ENCODE measurements at places on chromosomes 5 and 9.

- DNase-seq: no peak
These were observed 494 bp downstream of the ASTN2 start for GRCh38 chr9:117414220-117414905.

GRCh38 chr5:65382582-65382981 is 99.1 kb downstream of the ADAMTS6 start:
- DNase-seq: no peak

DNA sequence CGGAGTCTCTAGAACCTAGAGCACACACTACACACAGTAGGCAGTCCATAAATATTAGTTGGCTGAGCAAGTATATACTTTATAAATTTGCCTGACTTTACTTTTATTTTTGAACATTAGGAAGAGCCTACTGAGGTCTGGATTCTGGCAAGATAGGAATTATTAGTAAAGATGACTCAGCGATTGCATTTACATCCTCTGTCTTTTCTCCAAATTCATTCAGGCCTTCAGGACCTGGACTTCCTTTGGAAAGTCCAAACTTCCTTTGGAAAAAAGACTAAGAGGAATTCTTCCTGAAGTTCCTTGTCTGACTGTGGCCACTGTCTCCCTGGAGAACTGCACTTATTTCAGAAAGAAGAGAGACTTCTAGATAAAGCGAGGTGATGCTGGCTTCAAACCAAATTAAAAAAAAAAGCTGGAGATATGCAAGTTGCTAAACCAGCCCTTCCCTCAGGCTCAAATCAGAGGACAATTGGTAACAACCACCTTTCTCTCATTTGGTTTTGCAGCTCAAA is 251.3 kb downstream of the GAS1 start:
- DNase-seq: no peak

- DNase-seq: no peak
These were observed 35.9 kb downstream of the ITK start for GRCh38 chr5:157216391-157217142.

GRCh38 chr9:27183131-27183530 is 74.1 kb downstream of the TEK start:
- no peak for DNase-seq

DNA sequence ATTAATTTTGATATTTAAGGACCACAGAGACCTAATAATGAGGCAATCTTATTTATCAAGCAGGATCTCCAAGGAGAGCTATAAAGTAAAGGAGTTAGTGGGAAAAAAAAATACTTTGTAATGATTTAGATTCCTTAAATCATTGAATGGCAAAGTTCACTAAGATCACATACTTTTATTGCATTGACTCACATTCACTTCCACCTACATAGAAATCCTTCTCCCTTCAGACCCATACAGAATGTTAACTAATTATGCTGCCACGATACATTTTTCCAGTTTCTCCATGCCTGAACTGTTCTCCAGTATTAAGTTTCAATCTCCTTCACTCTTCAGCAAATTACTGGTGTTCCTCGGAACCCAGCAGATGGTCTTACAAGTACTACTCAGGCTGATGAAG is 388.7 kb downstream of the EFNA5 start:
- DNase-seq: no peak

DNA sequence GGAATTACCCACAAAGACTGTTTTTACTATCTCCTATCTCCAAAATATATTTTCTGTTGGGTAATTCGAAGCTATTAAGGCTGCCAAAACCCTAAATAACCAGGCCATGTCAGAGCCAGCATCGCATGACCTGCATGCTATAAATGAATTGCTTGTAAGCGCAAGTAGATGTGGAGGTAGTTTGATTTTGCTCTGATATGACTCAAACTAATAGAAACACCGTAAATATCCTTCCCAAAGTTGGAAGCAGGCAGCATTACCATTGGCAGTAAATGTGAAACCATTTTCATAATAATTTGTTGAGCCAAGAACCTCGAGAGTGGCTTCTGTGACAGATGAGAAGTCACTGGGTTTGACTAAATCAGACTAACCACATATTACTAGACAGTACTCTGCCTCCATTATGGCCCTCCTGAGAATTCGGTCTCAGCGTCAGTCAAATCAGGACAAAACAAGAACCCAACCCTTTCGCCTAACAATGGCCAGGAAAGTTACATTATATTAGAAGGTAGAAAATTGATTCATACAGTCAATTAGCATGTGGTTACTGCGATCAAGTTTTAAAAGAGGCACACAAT is 289.8 kb downstream of the SPOCK1 start:
- DNase-seq: no peak

DNA sequence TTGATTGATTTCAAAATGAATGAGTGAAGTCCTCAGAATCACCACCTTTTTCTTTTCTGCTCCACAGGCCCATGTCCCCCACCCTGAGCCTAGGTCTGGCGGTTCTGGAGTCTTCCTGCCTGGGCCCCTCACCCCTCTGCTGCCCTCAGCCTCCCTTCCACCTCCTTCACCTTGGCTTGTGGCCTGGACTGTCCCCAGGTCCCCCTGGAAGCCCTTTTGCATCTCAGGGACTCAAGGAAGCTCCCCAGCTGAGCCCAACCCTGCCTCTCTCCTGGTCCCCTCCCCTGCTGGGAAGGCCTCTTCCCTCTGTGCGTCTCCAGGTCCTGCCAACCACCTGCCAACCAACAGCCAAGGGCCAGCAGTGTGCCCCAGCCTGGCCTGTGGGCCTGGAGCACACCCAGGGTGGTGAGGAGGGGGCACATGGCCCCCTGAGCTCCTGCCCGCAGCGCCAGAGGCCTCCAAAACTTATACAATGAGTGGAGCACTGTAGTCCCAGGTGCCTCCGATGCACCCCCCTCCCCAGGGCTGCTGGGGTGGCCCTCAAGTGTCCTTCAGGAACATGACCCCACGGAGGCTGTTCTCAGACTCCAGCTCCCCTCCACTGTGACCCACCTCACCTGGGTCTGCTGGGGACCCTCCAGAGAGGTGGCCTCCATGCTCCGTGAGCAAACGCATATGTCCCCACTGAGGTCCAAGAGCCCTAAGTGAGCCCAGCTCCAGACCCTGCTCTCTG is 20.3 kb downstream of the GLT6D1 start:
- no peak for DNase-seq

DNA sequence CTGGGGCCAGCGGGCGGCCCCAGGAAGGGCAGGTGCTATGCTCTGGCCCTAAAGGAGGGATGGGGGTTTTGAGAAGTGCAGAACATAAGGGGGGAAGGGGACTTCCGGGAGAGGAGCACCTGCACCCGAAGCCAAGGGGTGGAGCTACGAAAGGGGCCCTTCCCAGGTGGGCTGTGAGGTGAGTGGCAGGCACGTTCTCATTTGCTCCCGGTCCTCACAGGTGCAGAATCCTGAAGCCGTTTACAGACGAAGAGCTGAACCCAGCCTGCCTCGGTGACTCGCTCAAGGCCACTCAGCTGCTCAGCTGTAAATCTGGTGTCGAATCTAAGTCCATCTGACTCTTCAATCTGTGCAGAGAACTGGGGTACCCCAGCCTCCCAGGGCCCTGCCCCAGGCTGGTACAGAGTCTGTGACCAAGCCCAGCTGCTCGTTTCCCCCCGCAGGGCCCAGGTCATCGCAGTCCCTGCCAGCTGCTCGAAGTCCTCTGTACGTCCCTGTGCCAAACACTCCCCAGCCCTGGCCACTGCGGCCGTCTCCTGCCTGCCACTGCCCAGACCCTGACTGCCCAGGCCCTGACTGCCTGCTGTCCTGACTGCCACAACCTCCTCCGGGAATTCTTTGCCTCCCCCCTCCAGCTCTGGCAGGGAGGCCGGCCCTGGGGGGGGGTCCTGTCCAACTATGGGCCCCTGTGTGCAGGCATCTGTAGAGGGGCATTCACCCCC is 53.8 kb upstream of the RXRA start:
- DNase-seq: no peak

- no peak for DNase-seq
These were observed 18.6 kb downstream of the CD74 start for GRCh38 chr5:150394131-150394530.

GRCh38 chr9:91502475-91502874 is 78.8 kb upstream of the NFIL3 start:
- DNase-seq: no peak

GRCh38 chr5:172417983-172418630 is 36.2 kb downstream of the SH3PXD2B start:
- no peak for DNase-seq

GRCh38 chr5:3931976-3932375 is 336.3 kb downstream of the IRX1 start:
- no peak for DNase-seq

DNA sequence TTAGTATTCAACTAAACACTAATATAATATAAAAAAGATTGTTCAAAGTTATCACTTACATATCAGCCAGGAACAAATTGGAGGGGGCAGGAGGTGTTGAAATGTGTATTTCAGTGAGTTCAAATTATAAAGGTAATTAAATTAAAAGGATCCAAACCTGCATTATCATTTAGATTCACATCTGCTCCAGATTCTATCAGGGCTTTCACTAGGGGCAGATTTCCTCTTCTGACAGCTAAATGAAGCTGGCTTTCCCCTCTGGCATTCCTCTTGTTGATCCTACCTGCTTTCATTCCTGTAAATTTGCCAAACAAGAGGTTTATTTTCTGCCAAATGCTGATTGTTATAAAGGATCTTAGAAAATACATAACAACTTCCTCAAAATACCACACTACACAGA is 86.3 kb upstream of the GCNT4 start:
- no peak for DNase-seq

- no peak for DNase-seq
These were observed 91.0 kb downstream of the SNX18 start for GRCh38 chr5:54608423-54609085.

DNA sequence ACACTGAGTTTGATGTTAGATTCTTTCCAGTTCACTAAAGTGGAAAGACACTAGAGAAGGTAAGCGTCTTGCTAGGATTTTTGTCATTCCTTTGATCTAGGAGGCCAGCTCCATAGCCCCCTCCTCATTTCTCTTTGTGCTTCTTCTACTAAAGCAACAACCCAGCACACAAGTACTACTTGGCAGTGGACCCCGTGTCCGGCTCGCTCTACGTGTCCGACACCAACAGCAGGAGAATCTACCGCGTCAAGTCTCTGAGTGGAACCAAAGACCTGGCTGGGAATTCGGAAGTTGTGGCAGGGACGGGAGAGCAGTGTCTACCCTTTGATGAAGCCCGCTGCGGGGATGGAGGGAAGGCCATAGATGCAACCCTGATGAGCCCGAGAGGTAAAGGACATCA is 76.6 kb upstream of the WWC1 start:
- DNase-seq: no peak

DNA sequence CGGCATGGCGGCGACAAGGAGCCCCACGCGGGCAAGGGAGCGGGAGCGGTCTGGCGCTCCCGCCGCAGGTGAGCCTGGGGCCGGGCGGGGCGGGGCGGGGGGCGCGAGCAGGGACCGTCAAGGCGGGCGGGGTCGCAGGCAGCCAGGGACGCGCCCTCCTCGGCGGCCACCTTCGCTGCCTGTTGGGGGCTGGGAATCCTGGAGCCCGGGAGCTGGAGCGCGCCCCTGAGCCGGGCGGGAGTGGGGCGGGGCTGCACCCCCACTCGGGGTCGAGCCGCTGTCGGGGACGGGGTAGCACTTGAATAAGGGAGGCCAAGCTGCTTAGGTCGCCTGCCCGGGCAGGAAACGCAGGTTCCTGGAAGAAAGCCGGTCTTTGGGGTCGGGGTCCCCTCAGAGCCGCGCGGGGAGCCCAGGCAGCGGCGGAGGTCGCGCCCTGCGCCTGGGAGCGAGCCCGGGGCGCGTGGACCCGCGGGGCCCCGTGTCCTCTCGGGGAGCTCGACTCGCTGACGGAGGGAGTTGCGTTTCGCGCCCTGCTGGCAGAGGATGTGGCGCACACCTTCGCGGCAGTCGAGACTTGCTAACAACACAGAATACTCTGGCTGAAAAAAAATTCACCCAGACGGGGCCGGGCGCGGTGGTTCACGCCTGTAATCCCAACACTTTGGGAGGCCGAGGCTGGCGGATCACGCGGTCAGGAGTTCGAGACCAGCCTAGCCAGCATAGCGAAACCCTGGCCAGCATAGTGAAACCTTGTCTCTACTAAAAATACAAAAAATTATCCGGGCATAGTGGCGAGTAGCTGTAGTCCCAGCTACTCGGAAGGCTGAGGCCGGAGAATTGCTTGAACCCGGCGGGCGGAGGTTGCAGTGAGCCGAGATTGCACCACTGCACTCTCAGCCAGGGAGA is 552 bp downstream of the OTULINL start:
- DNase-seq: peak; percentile 79

- peak; percentile 24 for DNase-seq
These were observed 44.3 kb upstream of the BICD2 start for GRCh38 chr9:92808726-92809451.

DNA sequence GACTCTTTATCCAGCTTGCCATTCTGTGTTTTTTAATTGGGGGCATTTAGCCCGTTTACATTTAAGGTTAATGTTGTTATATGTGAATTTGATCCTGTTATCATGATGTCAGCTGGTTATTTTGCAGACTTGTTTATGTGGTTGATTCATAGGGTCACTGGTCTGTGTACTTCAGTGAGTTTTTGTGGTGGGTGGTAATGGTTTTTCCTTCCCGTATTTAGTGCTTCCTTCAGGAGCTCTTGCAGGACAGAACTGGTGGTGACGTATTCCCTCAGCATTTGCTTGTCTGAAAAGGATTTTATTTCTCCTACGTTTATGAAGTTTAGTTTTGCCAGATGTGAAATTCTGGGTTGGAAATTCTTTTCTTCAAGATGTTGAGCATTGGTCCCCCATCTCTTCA is 381.1 kb downstream of the MAN2A1 start:
- DNase-seq: no peak

DNA sequence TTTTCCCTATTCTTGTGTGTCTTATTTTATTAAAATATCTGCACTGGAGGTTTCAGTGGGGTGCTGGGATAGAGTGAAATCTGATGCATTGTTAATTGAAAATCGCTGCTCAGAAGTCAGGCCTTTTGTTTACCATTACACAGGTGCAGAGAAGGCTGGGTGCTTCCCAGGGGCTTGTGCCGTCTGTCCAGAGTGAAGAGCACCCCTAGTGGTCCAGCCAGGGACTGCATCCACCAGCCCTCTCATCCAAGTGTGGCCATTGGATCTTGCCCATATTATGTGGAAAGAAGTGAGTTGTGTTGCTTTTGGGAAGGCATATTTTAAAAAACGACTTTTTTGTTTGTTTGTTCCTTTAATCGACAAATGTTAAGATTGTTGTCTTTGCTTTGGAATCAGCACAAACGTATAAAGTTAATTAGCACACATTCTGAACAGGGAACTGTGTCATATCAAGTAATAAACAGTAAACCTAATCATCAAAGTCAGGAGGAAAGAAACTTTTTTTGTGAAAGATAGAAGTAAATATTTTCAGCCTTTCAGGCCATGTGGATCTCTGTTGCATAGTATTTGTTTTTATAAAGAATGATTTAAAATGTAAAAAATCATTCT is 315.6 kb downstream of the MTRR start:
- DNase-seq: no peak

DNA sequence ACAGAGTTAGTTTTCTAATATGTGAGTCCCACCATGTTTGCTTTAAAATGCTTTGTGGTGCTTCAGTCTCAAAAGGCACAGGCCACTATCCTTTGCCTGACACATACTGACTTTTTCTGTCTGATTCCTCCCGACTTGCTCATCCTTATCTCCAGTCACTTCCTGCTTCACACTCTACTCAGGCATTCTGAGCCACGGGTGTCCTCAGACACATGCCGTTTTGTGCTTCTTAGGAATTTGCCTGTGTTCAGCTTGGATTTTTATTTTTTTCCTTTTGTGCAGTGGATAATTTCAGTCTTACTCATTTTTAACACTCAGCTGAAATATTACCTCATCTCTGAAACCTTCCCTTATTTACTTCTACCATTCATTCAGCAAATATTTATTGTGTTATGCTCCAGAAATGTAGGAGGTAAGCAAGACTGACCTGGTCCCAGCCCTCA is 54.1 kb downstream of the MAN2A1 start:
- no peak for DNase-seq
